NCI-H1105 treated with DMSO at 0.1 percent for 48 hours (cell line): ENCODE measurements at places on chromosomes 12 and 14.

DNA sequence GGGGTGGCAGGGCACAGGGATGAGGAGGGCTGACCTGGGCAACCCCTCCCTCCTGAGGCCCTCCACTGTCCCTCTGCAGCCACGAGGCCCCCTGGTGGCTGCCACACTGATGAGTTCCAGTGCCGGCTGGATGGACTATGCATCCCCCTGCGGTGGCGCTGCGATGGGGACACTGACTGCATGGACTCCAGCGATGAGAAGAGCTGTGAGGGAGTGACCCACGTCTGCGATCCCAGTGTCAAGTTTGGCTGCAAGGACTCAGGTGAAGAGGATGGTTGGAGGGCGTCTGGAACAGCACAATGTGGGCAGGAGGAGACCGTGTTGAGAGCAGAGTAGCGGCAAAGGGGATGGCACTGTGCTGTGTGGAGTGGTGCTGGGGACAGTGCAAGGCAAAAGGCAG is 25.7 kb upstream of the LRP1-AS start:
- DNase-seq, result no peak

DNA sequence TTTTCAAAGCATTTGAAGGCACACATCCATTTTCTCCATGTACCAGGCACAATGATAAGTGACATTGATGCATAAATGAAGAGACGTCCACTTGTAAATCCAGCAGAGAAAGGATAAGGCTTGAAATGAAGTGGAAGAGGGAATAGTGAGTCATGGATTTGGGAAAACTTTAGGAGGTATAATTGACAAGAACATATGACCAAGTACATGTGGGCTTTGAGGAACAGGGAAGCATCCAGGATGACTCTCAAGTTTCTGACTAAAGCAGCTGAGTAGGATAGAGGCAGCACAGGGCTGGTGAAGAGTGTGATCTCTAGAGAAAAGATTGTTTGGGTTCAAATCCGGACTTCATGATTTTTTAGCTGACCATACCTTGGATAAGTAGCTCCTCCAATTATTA is 43.6 kb upstream of the SYT1 start:
- DNase-seq, result no peak

- no peak for DNase-seq
These were observed 653.3 kb upstream of the MIS18BP1 start for GRCh38 chr14:45906257-45906656.

- DNase-seq, result peak; percentile 41
These were observed 1.1 kb downstream of the PPP4R4 start for GRCh38 chr14:94175011-94175745.

- no peak for DNase-seq
These were observed 866.7 kb upstream of the TMEM132C start for GRCh38 chr12:127400221-127400620.
